ENCODE measurements at places on chromosomes 12 and 14.

DNA sequence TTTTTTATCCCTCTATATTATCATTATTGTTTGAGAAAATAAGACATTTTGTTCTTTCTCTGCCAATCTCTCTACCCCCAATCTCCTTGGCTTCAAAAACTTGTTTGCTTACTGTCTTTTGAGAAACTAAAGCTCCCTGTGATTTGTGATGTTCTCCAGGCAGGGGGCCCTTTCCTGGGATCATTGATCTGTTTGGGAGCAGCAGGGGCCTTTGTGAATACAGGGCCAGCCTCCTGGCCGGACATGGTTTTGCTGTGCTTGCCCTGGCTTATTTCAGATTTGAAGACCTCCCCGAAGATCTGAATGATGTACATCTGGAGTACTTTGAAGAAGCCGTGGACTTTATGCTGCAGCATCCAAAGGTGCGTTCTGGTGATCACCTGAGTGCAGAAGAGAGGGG is 4.5 kb downstream of the ACOT6 start:
- no peak for DNase-seq

DNA sequence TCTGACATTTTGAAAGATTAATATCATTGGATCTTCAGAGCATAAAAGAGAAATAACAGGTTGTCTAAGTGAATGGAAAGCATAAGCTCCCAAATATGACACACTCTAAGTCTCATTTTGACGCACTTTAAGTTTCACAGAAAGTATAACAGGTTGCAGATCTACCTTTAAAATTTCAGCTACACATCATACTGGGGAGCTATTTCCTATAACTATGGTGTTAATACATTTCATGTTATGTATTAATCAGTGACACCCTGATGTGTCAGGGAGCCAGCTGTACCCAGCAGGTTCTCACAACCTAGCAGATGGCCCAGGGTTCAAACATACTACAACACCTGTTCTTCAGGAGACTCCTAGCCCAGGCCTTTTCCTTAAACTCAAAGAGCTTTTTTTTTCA is 31.1 kb upstream of the TMX1 start:
- DNase-seq, result no peak

DNA sequence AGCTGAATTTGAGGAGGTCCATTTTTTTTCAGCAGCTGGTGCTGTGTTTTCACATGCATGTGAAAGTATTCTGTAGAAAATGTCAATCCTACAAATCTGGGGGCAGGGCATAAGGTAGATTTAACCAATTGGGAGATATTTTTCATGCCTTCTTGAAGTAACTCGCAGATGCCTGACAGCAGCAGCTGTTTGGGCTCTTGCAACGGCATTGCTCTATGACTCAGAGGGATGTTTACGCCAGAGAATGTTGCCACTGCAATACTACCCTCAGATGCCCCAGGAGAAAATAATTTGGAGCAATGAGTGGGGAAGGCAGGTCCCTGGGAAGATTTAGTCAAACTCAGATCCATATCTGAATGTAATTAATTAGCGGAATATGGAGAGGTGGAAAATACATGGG is 42.5 kb upstream of the MYBPC1 start:
- DNase-seq, result no peak

DNA sequence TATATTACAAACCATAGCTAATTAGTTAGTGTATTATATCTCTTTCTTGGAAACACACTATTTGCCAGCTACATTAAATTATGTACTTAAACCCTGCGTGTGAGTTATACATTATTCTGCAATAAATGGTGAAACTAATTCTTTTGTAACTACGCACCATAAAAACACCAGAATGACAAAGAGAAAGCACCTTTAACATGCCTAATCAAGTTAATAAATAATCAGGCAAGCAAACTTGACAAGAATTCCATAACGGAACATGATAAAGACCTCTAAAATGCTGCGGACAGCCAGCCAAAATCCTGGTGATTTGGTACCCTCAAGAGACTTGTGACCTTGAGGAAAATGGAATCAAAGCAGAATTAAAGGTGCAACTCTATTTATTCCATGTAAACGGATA is 375.3 kb upstream of the KITLG start:
- no peak for DNase-seq

GRCh38 chr14:73741876-73742519 is 27.8 kb upstream of the PNMA1 start:
- no peak for DNase-seq

- DNase-seq, result no peak
Observed at GRCh38 chr14:60738843-60739508, 4.4 kb downstream of the MNAT1 start.

DNA sequence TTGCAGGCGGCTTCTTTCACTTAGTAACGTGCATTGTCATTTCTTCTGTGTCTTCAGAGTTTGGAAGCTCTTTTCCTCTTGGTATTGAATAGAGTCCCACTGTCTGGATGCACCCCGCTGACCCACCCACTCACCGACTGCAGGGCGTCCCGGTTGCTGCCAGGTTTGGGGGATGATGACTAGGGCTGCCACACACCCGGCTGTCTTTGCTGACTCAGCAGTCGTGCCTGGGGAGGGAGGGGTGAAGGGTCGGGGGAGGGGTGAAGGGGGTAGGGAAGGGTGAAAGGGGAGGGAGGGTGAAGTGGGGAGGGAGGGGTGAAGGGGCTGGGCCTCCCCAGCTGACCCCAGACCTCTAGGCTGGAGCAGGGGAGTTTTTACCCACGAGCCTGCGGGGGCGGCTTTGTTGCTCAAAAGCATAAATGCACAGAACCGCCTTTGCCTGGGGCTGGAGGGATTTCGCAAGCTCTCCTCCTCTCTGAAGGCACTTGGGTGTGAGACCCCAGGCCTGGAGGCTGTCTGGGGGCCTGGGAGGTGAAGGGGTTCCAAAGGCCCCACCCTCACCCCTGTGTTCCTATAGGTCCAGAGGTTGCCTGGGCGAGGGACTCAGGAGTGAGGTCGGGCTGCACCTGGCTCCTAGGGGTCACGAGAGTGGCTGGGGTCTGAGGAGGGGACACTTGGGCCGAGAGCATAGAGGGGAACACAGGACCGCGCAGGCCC is 31.3 kb upstream of the ULK1 start:
- DNase-seq, result no peak

DNA sequence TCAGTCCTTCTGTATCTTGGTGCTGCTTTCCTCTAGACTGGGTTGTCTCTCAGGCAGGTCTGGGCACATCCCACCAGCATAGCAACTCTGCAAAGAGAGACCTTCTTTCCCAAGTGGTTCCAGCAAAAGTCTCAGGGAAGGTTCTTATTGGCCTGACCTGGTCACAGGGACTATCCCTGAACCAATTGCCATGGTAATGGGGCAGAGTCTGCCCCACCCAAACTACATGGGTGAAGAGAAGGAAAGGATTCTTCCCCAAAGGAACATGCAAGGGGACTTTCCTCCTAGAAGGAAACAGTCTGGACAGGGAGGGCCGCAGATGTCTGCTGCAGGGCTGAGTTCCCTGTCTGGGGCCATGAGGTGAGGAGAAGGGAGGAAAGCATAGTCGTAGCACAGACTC is 122.2 kb upstream of the NCOR2 start:
- no peak for DNase-seq

- DNase-seq, result no peak
Observed at GRCh38 chr12:111777345-111778045, 10.8 kb downstream of the ALDH2 start.

DNA sequence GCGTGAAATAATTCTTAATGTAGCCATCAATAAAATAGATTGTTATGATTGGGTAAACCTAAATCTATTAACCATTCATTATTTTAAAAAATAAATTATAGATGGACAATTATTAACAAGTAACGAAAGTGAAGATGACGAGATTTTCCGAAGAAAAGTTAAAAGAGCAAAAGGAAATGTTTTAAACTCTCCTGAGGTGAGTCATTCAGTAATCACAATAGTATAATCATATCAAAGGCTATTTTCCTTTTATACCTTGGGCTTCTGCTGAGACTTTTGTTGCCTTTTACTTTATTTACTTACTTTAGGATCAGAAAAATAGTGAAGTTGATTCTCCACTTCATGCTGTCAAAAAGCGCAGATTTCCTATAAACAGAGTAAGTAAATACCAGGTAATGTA is 45.6 kb downstream of the FANCM start:
- no peak for DNase-seq

DNA sequence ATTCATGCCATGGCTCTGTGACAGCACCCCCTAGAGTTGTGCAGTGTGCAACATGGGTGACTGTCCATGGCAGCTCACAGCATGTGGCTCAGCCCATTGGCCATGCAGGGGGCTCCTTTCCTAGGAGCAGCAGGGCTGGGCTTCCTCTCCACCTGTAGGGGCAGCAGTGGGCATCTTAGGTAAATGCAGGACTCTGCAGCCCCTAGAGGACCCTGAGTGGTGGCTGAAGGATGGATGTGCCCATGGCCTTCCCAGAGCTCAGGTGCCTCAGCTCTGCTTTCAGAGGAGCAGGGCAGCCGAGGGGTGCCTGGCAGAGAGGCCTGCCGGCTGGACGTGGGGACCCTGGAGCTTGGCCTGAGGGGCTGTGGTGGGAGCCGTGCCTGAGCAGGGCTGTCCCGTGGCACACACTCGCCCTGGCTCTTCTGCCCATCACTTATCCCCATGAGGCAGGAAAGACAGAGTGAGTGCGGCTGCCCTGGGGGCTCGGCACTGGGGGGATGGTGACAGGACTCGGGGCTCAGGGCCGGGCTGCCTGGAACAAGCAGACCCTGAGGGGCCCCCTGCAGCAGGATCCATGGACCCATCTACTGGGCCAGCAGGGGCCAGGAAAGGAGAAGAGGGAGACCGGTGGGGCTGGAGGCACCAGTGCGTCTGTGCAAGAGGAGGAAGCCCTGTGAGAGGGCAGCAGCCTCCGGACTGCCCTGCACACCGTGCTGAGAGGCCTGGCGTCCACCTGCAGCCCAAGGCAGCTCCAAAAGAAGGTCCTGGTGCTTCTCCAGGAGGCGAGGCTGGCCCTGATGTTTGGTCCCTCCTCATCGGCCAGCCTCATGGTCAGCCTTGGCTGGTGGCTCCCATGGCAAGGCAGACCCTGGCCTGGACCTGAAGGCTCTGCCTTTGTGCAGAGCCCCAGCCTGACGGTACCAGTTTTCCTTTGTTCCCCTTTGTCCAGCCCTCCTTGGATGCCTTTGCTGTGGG is 7.6 kb downstream of the ADSS1 start:
- DNase-seq, result no peak

GRCh38 chr12:39966721-39967120 is 139.2 kb downstream of the SLC2A13 start:
- DNase-seq, result peak; percentile 41

DNA sequence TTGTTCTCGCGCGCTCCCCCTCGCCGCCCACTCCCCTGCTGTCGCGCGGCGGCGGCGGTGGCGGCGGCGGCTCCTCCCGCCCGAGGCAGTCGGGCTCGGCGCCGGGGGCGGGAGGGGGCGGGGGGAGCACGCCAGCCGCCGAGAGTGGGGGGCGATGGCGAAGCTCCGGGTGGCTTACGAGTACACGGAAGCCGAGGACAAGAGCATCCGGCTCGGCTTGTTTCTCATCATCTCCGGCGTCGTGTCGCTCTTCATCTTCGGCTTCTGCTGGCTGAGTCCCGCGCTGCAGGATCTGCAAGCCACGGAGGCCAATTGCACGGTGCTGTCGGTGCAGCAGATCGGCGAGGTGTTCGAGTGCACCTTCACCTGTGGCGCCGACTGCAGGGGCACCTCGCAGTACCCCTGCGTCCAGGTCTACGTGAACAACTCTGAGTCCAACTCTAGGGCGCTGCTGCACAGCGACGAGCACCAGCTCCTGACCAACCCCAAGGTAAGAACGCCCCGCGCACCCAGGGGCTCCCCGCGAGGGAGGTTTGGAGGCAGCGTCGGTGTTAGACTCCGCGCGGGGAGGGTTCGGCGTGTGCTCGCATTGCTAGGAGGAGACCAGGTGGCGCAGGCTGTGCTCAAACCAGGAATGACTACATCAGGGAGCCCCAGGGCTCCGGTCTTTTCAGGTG is 629 bp downstream of the KCNMB4 start:
- peak; percentile 65 for DNase-seq

DNA sequence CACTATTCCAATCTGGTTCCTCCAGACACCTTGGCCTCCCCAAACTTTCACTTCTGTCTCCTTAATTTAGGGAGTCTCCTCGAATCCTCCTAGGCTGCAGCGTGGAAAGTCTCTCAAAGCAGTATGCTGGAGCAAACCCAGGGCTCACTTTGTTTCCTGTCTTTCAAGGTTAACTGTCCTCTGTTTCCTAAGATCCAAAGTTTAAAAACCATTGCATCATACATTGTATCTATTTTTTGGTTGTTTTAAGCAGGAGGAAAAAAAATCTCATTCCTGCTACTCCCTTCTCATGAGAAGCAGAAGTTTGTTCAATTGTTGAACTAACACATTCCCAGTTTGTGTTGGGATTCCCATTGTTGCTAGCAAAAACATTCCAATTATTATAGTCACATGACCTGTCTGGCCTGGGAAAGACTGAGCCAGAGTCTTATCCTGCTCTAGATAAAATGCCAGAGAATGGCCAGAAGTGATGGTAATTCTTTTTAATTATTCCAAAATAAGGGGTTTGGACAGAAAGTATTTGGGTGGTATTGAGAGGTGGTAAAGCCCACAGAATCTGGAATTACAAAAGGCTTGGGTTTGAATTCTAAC is 67.3 kb downstream of the HSPB8 start:
- no peak for DNase-seq

- no peak for DNase-seq
Observed at GRCh38 chr12:24109381-24110039, 160.0 kb upstream of the SOX5 start.

DNA sequence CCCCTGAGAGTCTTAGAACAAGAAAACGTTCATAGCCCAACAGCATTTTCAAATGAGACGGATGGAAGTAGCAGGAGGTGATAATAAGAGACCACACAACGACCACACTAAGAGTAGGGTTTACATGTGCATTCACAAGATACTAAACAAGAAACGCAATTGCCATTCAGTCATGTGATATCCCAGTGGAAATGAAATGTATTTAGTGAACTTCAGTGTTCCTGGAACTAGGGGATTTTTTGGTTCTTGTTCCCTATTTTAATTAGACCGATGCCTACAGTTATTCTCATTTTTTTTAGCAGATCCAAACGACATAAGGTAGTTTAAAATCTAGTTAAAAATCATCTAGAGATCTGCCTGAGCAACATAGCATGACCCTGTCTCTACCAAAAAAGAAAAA is 150.0 kb downstream of the GPR65 start:
- no peak for DNase-seq

- DNase-seq, result no peak
Observed at GRCh38 chr12:53674977-53675700, 744 bp downstream of the ATP5MC2 start.

- no peak for DNase-seq
Observed at GRCh38 chr14:59728304-59728703, 142.3 kb downstream of the RTN1 start.

DNA sequence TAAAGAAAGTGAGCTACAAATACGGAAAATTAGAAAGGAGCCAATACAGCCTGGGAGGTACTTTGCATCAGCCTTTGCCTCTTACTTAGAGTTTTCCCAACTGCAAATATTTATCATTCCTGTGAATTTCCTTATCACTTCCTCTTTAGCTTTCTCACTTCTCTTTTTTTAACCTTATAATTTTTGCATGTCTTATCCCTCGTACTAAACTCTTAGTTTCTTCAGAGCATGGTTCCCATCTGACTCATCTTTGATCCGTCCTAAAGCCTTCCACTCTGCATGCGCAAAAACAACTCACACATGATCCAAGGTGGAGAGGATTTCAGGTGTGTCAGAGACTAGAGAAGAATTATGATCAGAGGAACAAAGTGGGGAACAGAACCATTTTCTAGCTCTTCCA is 9.6 kb upstream of the SNAPC1 start:
- DNase-seq, result no peak

GRCh38 chr12:53097207-53097563 is 282 bp upstream of the IGFBP6 start:
- DNase-seq, result peak; percentile 27

All from cerebellum (tissue), 4 donors.